Stimulated activated CD8-positive, alpha-beta memory T cell treated with anti-CD3 and anti-CD28 coated beads, Interleukin-7, amount 100 ng/mL, for 4 hours (primary cell): ENCODE measurements at places on chromosomes 7 and 10.

DNA sequence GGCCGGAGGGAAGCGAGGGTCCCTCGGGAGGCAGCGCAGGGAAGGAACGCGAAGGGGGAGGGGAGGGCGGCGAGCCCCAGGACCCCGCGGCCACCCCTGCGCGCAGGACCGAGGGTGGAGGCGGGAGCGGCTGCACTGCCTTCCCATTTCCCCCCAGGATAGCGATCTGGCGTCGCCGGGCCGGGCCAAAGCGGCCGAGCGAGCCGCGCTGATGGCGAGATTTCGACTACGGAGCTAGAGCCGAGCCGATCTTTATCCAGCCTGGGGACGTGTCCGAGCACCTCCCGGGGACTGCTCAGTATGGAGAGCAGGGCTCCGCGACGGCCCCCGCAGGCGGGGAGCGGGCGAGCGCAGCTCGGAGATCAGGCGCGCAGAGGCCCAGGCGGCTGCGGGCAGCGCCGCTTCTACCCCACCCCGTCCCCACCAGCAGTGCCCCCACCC lies 590 bp upstream of the CRTAC1 start:
- DNase-seq, result no peak

GRCh38 chr10:22803261-22803885 lies 89.0 kb upstream of the PIP4K2A start:
- no peak for DNase-seq

DNA sequence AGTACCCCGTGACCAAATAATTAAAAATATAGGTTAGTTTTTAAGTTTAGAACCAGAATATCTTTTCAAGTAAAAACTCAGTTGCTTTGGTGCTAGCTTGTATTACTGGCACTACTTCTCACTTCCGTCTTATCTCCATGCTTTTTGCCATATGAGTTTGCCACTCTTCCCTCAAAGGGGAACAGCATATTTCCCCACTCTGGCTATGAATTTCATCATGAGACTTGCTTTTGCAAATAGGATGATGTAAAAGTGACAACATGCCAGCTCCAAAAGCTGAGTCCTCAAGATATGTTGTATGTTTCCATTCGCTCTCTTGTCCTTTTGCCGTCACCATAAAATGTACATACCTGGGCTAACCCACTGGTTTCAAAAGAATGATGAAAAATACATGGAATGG lies 178.1 kb upstream of the SEMA3A start:
- no peak for DNase-seq

DNA sequence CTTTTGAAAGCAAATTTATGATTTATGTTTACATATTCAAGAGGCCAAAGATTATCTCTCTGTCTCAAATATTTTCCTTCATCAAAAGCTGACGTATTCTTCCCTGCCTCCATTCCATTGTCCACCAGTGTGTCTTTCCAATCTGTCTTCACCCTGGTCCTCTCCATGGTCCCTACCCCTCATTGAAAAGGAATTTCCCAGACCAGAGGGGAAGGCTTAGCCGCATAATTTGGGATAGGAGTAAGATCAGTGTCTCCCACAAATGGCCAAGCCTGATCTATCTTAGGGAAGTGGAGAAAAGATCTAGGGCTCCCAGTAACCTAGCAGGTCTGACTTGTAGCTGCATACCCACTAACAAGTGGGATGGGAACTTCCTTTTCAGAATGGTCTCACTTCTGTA lies 46.3 kb upstream of the ZNF800 start:
- no peak for DNase-seq

DNA sequence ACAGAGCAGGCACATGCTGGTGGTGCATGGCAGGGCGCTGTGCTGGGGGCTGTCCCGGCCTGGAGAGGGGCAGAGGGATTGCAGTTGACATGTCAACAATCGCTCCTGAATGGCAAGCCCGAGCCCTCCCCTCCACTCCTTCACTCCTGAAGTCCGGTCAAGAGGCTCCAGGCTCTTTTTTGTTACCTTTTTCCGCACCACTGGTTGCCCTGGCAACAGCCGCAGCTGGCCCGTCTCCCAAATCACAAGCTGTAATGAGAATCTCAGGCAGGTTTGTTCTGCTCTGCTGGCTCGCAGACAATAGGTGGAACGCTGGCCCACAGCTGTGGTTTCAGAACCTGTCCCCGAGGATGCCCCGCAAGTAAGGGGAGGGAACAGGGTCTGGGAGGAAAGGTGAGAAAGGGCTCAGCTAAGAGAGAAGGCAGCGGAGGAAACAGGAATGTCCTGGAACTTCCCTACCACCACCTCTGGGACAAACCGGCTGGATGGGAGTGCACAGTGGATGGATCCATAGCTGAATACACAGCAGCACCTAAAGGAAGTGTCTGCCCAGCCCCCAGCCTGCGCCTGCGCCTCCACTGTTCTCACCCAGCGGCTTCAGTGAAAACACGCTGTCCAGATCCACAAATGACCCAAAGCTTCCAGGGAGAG lies 58.9 kb downstream of the CALML3 start:
- no peak for DNase-seq

- DNase-seq, result no peak
Observed at GRCh38 chr10:17077346-17077781, 52.2 kb downstream of the CUBN start.

- no peak for DNase-seq
Observed at GRCh38 chr7:66696774-66697191, 43.8 kb upstream of the RABGEF1 start.

DNA sequence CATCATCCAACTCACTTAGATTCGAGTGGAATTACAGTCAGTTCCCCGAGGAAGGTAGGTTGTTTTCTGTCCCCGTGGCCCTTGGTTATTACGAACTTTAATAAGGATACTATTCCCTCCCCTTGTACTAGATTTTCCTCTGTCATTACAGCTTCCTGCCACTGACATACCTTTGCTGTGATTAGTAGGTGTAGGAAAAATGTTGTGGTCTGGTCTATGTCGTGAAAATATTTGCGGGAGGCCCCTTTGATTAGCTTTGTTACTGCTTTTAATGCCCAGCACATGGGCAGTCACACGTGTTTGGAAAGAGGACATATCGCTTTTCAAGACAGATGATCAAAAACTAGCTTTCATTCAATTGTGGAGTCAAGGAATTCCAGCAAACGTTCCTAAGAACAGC lies 92.2 kb downstream of the GATA3 start:
- DNase-seq, result no peak

GRCh38 chr7:104839842-104840241 lies 174.2 kb upstream of the KMT2E start:
- no peak for DNase-seq

GRCh38 chr7:94439893-94440381 lies 45.2 kb downstream of the COL1A2 start:
- no peak for DNase-seq

- no peak for DNase-seq
Observed at GRCh38 chr7:31110331-31111108, 58.4 kb downstream of the ADCYAP1R1 start.

DNA sequence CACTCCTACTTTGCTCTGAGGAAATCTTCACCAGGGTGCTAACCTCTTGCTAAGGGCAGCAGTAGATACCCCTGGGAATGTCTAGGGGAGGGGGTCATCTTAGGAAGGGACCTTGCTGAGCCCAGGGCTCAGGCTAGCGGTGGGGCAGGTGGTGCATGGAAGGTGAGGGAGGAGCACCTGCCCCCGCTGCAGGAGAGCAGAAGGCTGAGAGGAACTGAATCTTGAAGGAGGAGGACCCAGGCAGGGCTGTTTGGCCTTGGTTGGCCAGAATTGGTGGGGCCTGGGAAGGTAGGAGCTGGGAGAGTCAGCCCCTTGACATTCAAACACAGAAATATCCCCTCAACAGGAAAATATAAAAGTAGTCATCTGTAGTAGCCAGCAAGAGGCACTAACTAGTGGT lies 7.0 kb downstream of the CALHM3 start:
- no peak for DNase-seq

DNA sequence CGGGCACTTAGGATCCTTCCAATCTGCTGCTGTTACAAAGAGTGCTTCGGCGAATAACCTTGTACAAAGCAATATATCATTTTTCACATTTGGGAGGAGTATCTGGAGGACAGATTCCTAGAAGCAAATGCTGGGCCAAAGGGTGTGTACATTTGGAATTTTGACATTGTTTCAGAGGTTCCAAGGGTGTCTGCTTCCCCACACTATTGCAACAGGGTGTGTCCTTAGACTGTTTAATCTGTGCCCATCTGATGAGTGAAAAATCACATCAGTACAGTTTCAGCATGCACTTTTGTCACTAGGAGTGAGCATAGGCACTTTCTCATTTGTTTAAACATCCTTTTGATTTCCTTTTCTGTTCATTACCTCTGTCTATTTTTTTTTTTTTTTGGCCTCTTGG lies 8.6 kb upstream of the ELFN1 start:
- no peak for DNase-seq

DNA sequence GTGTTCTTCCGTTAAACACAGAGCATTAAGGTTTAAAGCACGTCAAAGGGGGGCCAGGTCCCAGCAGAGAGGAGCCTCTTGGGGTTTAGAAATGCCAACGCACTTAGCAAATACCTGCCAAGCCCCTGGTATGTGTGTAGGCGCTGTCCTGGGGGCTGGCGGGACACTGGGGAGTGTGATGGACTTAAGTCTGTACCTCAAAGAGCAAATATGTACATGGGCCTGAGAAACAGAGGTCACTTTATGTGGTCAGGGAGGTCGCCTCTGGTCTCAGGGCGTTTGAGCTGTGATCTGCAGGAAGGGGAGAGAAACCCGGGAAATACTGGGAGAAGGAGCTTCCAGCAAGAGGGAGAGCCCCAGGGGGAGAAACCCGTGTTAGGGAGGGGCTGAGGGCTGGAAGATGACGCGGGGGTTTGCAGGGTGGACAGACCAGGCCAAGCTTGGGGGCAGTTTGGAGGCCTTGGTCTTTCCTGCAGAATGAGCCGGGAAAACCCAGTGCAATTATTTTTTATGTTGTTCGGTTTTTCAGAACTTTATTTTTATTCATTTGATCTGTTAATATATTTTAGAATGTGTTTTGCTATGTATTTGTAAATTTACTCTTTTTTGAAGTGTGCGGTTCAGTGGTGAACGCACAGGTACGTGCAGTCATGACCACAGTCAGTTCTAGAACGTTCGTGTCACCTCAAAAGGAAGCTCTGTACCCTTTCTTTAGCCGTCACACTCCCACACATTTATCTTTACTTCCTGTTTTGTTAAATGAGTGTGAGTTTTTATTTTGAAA lies 441.4 kb upstream of the FOXK1 start:
- no peak for DNase-seq

DNA sequence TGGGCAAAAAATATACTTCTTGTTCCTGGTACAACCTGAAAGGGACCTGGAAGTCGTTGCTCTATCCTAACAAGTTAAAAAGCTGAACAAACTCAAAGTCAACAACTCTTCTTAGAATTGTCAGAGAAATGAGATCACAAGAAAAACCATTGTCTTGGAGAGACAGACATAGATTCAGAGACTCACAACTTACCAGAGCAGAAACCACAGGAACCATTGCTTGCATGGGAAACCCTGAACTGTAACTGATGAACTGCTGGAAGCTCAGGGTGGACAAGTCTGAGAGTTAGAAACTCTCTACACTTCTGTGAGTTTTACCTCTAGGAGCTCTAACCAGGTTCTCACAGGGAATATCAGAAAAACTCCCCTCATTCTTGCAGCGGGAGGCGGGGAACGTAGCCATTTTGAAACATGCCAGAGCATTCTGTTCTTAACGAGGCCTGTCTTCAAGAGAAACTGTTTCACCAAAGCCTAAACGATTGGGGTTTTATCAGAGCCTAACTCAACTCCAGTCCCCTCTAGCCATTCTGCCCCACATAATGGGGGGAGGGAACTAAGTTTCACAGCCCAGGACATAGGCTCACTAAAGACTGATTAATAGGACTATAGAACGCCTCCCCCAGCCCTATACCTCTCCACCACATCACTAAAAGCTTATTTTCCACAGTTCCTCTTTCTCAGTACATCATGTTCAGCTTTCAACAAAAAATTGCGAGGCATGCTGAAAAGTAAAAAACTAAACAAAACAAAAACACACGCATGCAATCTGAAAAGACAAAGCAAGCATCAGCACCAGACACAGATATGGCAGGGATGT lies 12.0 kb upstream of the GSDME start:
- DNase-seq, result no peak

GRCh38 chr7:79317728-79318127 lies 135.7 kb downstream of the MAGI2 start:
- DNase-seq, result no peak

DNA sequence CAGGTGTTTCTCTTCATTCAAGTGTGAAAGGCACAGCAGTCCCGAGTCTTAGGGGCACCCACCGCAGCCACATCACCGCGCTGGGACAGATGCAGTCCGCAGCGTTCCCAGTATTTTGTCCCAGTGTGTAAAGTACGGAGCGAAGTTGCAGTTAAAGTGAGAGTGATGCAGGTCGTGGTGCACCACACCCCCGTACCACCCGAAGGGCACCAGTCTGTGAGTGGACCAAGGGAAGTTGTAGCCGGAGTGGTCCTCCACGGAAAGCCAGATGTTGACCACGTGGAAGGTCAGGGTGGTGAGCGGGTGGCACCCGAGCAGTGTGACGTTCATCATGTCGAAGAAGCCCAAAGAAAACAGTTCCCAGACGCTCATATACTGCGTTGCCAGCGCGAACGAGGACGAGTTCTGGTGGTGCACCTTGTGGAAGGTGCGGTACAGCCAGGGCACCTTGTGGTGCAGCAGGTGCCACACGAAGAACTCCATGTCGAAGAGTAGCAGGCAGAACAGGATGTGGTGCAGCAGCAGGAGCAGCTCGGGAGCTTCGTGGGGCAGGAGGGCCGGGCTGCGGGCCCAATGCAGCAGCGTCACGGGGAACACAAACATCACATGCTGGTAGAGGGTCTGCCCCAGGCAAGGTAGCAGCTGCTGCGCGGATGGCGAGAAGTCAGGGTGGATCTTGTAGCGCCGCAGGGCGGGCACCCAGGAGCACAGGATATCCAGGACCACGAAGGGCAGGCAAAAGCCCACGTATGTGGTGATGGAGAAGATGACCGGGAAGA lies 526 bp downstream of the CH25H start:
- DNase-seq, result no peak

DNA sequence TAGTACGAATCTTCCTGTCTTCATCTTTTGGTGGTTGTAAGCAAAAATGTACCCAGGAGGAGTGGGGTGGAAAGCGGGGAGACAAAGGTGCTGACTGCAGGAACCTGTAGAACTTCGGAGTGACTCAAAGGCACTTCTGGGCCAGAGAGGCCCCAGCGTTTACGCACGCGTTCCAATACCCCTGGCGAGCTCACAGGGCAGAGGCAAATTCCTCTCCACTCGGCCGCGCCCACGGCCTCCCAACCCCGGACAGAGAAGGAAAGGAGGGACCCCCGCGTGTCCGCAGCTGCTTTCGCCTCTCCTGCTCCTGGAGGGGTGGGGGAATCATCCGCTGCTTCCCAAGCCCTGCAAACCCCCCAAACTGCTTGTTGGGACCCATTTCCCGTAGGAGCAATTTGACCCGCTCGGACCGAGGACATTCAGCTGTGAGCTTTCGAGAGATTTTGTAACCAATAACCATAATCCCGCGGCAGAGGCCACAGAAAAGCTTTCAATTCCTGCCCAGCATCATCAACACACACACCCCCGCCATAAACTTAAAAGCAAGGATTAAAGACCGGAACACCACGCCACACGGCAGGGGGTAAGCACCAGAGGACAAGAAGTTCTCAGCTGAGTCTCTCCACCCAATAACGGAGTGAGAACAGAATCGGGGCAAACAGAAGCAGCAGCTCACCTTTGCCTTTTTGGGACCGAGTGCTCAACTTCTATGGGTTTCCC lies 2.3 kb downstream of the IGF2BP3 start:
- no peak for DNase-seq

- DNase-seq, result no peak
Observed at GRCh38 chr10:116720241-116720643, 22.1 kb downstream of the HSPA12A start.
